A549 treated with ZK216348 at 1 μM for 4 hours (cell line): ENCODE measurements at places on chromosomes 4 and X. TPM values are rescaled to one million over a fixed set of nuclear protein-coding genes. Genes with fewer than 3 reads are reported as not detected.

Gene GLRA2
- not detected in 5 replicates for total RNA-seq

Gene GPR143
- 0.20 to 0.56 TPM (median 0.46 TPM) in 3 of 5 replicates, not detected in the others for total RNA-seq

Gene TRAM1L1
- 0.18 to 0.66 TPM (median 0.56 TPM) in 5 replicates for total RNA-seq

Gene TMSB15C
- 0.09 to 0.24 TPM (median 0.12 TPM) in 4 of 5 replicates, not detected in the other for total RNA-seq

Gene GPAT3
- 33.4 to 37.4 TPM (median 34.3 TPM) in 5 replicates for total RNA-seq

Gene UCP1
- 0.11 TPM in 1 of 5 replicates, not detected in the others for total RNA-seq
